ENCODE measurements at places on chromosomes 4 and X.
A peak's percentile ranks its signal among the peaks of the same experiment; 100 is the strongest.

DNA sequence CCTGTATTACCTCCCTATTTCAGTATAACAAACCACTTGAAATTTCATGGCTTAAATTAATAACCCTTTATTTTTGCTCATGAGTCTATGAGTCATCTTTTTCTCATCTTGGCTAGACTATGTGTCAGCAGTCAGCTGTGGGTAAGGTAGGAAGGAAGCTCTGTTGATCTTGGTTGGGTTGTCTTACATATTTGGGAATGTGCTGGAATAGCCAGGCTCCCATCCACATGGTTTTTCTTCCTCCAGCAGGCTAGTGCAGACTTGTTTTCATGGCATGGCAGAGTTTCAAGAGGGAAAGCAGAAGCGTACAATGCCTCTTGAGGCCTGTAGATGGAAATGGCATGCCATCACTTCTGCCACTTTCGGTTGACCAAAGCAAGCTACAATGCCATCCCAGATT lies 89.7 kb downstream of the LINC00632 start:
- peak; percentile 63 for DNase-seq

DNA sequence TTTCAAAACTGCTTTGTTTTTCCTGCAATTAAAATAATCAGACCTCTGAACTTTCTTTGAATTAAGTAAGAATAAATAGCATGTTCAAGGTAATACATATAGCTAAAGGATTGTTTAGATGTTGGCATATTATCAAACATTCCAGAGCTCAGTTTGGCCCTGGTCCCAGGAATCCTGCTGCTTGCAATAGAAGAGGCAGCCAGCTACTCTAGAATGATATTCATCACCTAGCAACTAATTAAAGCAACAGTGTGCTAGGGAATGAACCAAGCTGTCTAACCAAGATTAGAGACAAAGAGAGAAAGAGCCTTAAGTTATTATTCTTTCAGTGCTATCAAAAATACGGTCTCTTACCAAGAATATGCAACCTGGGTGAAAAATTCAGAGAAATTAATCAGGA lies 460.9 kb downstream of the GABRG1 start:
- peak; percentile 91 for DNase-seq

DNA sequence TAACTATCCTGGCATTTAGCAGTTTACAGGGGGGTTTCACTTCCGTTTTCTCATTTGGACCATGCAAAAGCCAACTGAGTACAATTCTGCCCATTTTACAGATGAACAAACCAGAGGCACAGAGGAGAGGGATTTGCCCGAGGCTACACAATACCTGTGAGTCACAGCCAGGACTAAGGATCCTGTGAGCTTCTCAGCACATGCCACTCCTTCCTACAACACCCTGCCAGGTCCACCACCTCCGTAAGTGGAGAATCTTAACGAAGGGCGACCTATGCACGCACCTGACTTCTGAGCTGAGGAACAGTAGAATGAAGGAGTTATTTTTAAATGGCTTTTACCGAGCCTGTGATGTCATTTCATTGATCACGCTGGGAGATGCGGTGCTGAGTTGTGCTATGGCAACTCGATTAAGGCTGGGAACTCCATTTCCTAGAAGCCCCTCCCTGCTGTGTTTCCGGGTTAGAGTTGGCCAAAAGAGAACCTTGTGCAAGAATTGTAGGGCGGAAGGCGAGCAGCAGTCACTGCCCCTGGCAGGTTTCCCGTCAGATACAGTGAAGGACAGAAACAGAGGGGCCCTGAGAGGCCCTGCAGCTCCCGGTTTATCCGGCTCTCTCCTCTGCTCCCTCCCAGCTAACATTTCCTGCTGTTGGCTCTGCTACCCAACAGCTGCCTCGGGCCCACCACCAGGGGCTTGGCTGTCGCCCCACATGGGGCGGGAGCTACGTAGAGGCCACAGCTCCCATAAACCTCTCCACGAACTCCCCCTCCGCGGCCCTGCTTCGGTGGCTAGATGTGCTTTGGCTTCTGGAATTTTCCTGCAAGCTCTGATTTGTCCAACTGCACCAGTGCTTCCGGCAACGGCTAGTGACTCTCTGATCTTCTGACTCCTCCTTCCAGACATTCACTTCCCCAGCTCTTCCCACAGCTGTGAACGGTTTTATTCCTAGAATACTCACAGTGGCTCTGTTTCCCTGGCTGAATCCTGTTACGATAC lies 75.1 kb upstream of the USP9X start:
- DNase-seq, result peak; percentile 96

GRCh38 chr4:8702020-8702495 lies 109.5 kb downstream of the CPZ start:
- no peak for DNase-seq

DNA sequence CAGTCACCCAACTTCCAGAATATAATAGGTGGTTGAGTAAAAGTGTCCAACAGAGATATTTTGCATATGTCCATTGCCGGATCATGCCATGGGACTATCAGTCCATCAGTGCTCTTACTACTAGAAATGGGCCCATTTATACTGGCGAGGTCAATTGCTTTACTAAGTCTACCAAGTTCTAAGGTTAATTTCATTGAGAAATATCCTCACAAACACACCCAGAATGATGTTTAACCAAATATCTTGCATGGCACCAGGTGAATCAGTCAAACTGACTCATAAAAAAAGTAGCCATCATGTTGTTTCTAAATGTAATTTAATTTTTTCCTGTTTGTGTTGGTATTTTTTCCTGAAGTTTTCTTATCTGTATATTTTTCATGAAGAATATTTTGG lies 1217.0 kb downstream of the RAPGEF2 start:
- DNase-seq, result peak; percentile 44

- no peak for DNase-seq
Observed at GRCh38 chr4:110737931-110738330, 115.1 kb upstream of the PITX2 start.

DNA sequence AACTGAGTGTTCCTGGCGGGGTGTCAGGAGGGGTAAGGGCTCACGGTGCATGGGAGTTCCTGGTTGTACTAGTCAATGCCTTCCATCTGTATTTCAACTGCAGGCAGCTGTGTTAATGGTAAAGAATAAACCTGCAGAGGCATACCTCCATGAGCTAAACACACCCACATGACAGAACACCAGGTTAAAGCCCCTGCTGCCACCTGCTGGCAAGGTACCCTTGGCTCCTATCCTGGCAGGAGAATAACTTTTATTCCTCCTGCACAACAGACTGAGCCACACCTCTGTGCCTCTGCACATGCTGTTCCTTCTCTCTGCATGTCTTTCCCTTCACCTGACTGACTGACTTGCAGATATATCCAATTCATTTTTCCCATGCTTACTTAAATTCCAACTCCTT lies 11.1 kb downstream of the ITIH6 start:
- peak; percentile 32 for DNase-seq

DNA sequence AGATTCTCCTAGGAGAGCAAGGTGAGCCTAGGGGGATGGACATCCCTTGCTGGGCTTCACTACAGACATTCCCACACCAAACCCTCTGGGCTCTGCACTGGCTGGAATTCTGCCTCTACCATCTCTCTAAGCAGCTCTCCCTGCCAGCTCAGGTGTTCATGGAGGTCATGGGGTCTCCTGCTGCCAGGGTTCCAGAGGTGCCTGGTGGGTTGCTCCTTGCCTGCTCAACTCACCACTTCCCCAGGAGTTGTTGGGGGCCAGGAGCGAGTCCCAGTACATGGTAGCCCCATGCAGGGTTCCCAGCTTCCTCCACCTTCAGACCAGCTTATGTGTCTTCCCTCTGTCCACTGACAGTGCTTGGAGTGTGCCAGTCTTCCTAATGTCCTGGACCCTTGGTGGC lies 167.8 kb upstream of the PAQR3 start:
- DNase-seq, result no peak

- no peak for DNase-seq
Observed at GRCh38 chr4:151804821-151805220, 44.0 kb upstream of the GATB start.

DNA sequence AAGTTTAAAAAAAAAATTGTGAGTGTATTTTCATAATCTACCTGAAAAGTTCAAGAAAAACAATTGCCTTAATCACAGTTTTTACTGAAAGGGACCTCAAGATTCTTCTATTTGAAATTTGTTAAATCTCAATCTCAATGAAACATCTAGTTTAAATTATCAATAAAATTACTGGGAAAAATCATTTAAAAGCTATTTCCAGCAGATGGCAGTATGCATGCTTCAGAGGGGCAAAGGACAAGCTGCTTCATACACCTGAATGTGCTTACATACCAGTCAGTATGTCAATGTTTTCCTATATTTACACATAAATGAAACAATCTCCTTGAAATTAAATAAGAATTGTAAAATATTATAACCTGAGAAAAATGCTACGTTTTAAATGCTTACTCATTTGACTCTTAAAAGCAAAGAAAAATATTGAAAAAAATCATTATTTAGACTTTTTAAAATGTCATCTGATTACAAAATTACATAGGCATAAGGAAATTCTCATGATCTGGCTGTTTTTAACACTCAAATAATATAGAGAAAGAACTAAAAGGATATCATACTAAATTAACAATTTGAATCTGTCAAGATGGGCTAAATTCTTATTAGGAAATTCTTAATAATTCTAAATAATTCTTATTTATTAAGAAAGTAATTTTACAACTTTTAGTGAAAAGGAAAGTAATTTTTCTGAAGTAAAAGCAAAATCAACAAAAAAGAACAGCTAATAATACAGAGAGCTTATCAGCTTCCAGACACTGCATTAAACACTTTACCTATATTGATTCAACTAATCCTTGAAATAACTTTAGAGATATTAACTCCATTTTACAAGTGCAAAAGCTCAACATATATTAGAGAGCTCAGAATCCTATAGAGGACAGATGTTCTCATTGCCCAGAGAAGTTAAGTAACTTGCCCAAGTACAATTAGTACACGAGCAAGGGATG lies 242.1 kb downstream of the ADAMTS3 start:
- peak; percentile 53 for DNase-seq
